PC-3 (cell line): ENCODE measurements at places on chromosomes 1 and 21. TPM values are rescaled to one million over a fixed set of nuclear protein-coding genes. Genes with fewer than 3 reads are reported as not detected.

The SV2A gene
- not detected in 2 replicates for total RNA-seq

The ETV3L gene
- not detected in 2 replicates for total RNA-seq

GRCh38 chr1:169193191-169193850, 86.8 kb downstream of the ATP1B1 start:
- H3K27me3 ChIP-seq = no peaks in the 10 kb centered on the region
- no peaks in the 10 kb centered on the region for H3K36me3 ChIP-seq
- H3K4me3 ChIP-seq = no peak overlapping the region

DNA sequence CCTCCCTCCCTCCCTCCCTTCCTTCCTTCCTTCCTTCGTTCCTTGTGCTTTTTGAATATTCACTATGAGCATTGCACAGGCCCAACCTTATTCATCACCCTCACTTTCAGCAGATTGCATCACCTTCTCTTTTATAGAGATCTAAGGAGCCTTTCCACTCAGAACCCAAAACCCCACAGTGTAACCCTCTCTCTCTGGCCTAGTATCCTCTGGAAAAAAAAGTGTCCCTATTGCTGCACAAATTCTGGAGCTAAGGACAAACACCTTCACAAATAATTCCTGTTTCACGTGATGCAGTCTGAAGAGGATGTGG, 25.6 kb downstream of the OR10J5 start:
- no peaks in the 10 kb centered on the region for H3K36me3 ChIP-seq
- no peaks in the 10 kb centered on the region for H3K27me3 ChIP-seq
- H3K4me1 ChIP-seq = no peaks in the 10 kb centered on the region
- DNase-seq = no peak

DNA sequence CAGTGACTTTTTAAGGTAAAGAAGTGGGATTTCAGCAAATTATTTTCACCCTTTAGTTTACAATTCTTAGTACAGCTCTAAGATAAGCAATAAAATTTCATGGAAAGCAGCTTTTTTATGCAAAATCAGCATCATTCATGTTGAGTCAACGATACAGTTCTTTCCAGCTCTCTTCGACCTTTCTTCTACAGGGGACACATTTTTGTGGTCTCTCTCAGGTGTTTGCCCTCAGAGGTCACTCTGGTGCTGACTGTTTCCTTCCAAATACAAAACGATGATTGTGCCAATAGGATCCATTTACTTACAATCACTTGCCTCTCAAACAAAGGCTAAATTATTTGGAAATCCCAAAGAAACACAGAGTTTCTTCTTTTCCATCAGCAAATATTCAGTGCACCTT, 51.0 kb downstream of the PSMG1 start:
- no peak overlapping the region for H3K4me3 ChIP-seq
- H3K36me3 ChIP-seq = no peaks in the 10 kb centered on the region
- DNase-seq = no peak
- H3K4me1 ChIP-seq = peaks cover 9% of the 10 kb centered on the region
- no peak overlapping the region for H3K27ac ChIP-seq
- no peaks in the 10 kb centered on the region for H3K27me3 ChIP-seq
